NCI-H1930 (cell line): ENCODE measurements at places on chromosomes 5 and 9.

DNA sequence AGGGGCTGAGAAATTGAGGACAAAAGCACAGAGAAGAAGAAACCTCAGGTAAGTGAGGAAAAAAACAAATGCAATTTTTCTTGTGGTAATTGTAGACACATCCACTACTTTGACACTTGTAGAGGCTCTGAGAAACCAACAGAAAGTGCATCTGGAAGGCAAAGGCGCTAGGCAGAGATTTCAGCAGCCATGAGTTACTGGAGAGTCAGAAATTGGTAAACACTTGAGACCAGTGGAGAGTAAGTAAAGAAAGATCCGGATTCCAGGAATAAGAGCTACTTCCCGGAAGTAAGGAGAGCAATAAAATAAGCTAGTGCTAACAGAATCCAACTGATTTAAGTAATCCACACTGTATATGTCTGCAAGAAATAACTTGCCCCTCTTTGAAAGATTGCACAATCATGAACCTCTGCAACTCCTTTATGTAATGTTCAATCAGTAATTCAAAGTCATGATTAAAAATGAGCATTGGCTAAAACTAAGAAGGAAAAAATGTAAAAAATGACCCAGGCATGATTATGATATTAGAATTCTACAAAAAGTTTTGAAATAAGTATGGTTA, 382.1 kb downstream of the CDH18 start:
- DNase-seq = no peak

GRCh38 chr5:122757285-122757684, 17.6 kb upstream of the SNX2 start:
- DNase-seq = no peak

- no peak for DNase-seq
Measured at GRCh38 chr5:172910828-172911627, 48.2 kb upstream of the RPL26L1 start.

DNA sequence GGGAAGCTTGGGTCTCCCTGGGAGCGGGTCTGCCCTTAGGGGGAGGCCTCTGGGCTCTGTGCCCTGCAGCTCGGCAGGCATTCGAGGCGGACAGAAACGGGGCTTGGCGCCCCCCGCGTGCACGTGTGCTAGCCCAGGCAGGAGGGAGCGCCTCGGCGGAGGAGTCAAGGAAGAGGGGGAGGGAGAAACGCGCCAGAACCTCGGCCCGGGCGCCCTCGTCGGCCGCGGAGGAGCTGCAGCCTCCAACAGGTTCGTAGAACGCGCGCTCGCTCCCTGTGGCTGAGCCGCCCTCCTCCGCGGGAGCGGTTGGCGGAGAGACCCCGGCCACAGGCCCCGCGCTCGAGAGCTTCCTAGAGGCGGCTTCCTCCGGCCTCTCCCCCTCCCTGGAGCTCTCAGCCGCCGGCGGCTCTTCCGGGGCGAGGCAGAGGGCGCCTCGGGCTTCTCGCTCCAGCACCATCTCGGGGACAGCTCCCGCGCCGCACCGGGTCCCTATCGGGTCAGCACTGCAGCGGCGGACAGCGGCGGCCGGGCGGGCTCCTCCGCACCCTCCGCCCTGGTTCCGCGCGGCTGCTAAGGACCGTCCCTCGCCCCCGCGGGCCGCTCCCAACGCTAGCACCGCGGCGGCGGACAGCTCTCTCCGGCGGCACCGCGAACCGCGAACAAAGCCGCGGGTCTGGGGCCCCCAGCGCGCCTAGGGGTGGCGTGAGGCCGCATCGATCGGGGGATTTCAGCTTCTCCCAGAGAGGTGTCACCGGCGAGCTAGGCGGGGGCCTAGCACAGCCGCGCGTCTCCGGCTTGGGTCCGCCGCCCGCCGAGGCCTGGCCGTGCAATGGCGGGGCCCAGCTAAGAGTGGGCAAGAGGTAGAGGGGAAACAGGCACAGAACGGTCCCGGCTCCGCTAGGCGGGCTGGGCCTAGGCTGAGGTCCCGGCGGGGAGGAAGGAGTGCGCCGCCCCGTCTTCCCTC, 74.6 kb upstream of the CPLX2 start:
- peak; percentile 22 for DNase-seq

DNA sequence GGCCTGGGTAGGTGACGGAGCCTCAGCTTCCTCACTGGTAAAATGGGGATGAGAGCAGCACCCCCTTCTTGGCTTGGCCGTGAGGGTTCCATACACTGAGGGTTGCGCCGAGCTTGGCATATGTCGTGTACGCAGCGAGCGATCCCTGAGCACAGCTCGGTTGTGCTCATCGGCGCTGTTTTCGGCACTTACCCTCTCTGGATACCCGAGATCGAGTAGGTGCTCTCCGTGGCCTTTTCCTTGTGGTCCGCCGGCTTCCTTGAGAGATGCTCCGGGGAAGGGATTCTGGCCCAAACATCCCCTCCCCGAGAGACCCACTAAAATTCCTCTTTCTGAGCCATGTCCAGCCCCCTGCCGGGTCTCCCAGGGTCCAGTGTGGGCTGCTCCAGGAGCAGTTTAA, 40.0 kb upstream of the HMCN2 start:
- no peak for DNase-seq

- no peak for DNase-seq
Measured at GRCh38 chr9:78463750-78464149, 166.8 kb downstream of the PSAT1 start.

GRCh38 chr9:28050941-28051340, 477.7 kb upstream of the C9orf72 start:
- no peak for DNase-seq
